Omental fat pad (tissue), 4 donors: ENCODE measurements at places on chromosomes 7 and 10.

DNA sequence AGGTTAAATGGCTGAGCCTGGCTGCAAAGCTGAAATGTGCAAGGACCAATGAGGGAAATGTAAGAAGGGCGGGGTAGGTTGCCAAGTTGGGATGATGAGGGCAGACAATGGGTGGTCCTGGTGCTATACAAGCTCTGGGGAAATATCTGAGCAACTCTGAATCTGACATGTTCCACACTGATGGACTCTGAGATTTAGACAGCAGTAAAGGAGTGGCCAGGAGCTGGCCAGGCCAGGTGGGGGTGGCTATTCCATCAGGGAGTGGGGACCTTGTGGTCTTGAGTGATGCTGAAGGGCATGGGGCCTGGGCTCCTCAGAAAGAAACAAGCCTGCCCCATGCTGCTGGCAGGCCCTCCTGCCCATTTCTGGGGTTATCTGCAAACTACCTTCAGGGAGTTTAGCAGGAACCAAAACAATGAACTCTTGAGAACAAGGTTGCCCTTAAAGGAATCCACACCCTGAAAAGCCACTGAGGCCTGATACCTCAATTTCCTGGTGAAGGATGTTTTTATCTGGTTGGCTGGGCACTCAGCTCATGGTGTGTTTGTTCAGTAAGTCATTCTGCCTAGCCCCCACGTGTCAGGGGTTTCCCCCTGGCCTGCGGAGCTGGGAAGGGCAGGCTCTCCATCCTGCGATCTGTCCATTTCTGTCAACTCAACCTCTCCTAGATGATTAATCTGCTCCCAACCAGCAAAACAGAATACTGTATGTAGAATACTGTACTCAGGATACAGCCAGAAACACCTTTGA lies 143.3 kb upstream of the TNS3 start:
- DNase-seq = no peak

DNA sequence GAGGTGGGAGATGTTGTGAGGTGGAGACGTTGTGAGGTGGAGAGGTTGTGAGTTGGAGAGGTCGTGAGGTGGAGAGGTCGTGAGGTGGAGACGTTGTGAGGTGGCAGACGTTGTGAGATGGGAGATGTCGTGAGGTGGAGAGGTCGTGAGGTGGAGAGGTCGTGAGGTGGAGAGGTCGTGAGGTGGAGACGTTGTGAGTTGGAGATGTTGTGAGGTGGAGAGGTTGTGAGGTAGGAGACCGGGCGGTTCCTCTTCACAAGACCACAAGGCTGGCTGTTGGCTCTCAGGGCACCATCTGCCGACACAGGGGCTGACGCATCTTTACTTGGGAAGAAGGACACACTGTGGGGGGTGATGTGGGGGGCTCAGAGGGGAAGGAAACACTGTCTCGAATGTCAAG lies 34.7 kb upstream of the SHH start:
- DNase-seq = no peak

GRCh38 chr7:80060218-80060806 lies 74.3 kb upstream of the GNAI1 start:
- no peak for DNase-seq

- DNase-seq = no peak
Measured at GRCh38 chr7:4003503-4003902, 678.6 kb upstream of the FOXK1 start.

DNA sequence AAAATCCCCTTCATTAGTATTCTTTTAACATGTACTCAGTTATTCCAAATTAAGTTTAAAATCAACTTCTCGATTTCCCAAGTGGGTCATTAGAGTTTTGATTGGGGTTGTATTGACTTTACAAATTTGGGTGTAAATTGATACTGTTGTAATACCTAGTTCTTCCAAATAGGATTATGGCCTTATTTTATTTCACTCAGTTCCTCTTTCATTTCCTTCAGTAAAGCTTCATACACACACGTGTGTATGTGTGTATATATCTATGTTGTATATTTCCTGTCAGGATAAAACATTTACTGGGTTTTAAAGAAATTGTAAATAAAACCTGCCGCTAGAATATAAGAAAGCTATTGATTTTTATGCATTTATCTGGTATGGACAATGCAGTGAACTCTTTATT lies 15.9 kb downstream of the YME1L1 start:
- no peak for DNase-seq

DNA sequence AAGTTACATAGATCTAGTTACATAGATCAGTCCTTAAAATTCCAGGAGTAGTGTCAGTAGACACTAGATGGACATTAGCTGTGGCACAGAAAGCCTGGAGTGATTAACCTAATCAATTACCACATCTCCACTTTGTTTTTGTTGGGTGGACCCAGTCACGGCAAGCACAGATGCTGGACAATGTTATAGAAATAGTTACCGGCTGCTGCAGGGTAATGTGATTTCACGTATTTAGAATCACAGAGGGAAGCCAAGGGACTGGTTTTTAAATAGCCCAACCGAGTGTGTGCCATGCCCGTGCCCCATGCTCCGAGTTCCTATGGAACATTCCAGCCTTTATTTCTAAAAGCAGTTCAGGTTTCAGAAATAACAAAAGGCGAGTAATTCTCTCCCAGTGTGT lies 2.8 kb downstream of the LGI1 start:
- no peak for DNase-seq

GRCh38 chr10:98399784-98400183 lies 15.2 kb downstream of the PYROXD2 start:
- DNase-seq = no peak

DNA sequence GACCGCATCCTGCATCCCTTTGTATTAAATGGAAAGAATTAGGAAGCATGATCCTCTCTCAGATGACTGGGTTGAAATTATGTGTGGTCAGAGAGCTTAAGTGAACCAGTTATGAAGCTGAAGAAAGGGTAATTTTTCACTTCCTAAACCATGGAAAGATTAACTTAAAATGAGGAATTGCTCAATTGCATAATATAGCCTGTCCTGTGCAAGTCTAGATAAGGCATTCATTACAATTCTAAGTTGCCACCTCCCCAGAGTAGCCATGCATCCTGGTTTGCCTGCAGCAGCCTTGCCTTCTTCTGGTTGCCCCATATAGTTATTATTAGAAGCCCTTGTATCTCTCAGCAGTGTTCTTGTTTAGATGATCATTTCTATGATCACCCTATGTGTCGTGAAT lies 45.3 kb downstream of the STARD3NL start:
- DNase-seq = no peak

DNA sequence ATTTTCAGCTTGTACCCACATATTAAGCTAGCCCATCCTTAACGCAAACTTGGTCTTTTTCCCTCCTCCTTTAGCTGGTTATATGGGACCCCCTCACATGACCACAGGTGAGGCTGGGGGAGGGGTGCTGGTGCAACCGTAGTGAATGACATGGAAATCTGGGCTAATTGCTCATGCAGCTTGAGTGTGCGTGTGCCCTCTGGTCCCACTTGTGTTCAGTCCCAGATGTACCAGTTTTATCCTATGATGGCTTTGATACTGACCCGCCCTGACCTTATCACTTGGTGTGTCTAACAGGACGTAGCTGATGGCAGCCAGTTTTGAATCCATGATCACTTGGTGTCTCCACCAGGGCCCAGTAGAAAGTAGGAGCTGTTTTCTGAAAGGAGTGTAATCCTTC lies 5.1 kb upstream of the ZC3HAV1 start:
- no peak for DNase-seq

DNA sequence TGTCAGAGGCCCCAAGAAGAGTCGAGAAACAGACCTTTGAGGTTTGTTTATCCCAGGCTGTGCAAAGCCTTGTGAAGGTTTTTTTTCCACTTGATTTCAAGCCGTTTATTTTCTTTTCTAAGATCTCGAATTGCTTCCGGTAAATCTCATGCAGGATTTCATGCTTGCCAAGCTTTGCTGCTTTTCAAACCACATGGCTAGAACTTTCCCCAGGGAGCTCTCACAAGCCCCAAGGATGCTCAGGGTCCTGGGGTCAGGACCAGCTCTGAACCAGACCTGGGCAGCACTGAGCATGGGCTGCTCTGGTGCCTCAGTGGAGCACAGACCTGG lies 48.0 kb upstream of the AQP1 start:
- DNase-seq = no peak

DNA sequence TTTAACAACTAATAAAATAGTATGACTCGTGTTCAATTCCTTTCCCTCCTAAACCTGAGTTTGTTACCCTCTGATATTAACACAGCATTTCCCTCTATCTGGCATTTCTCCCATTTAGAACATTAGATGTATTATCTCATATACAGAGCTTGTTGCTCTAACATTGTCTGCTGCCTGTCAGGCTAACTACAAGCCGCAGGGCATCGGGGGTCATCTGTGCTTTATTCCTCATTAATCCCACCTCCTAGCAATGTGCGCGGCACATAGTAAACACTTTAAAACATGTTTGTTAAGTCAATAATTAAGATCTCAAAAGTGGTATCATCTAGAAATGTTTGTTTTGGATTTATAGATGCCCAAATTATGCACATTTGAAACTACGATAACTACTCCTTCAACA lies 52.9 kb upstream of the NEBL start:
- no peak for DNase-seq

DNA sequence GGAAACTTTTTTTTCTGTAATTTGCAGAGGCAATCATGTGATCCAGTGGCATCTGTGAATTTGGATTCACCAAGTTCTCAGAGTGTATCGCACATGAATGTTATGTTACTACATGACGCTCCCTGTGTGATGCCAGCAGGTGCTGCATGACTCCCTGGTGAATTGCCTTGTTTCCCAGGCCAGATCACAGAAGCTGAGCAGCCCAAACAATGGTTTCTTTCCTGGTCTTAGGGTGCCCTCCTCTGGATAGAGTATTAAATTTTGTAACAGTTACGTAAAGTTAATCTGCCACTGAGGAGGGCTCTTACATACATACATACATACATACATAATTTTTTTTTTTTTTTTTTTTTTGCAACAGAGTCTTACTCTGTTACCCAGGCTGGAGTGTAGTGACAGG lies 3.6 kb downstream of the ZSCAN21 start:
- DNase-seq = no peak

GRCh38 chr10:113093188-113094113 lies 143.4 kb downstream of the TCF7L2 start:
- no peak for DNase-seq

- peak; percentile 53 for DNase-seq
Measured at GRCh38 chr7:116524609-116525297, at the start of gene CAV1. TSS of gene CAV1 (plus strand) at chr7:116525036. CDS start at chr7:116525063, 27 bp downstream.

GRCh38 chr10:29174389-29174788 lies 114.5 kb upstream of the LYZL1 start:
- no peak for DNase-seq

DNA sequence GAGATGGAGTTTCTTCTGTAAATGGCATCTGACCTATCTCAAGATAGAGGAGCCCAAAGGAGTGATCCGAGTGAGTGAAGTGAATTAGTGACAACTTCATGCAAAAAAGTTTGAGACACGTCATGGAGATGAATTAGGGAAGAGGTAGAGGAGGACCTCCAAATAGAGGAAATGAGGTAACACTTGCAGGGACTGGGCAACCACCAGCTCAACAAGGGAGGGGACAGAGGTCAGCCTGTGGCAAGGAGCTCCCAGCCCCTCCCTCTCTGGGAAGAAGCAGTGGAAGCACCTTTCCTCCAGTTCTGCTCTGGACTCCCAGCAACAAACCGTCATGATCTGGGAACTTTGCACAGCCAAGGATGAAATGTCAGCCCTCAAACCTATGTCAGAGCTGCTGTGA lies 83.5 kb upstream of the IKZF1 start:
- no peak for DNase-seq

DNA sequence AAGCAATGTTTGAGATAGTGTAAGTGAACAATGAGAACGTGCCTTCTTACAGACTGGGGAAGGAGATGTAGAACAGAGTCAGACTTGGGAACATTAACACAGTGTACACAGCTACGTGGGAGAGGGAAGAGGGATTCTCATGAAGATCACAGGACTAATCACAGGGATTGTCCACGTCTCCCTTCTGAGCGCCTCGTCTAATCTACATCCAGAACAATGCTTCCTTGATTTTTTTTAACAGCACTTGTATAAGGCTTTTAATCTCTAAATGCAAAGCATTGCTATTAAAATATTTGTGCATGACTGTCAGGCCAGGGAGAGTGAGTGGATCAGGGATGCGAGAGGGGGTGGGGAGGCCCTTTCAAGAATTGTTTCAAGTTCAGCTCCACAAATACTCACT lies 62.7 kb downstream of the MET start:
- no peak for DNase-seq

DNA sequence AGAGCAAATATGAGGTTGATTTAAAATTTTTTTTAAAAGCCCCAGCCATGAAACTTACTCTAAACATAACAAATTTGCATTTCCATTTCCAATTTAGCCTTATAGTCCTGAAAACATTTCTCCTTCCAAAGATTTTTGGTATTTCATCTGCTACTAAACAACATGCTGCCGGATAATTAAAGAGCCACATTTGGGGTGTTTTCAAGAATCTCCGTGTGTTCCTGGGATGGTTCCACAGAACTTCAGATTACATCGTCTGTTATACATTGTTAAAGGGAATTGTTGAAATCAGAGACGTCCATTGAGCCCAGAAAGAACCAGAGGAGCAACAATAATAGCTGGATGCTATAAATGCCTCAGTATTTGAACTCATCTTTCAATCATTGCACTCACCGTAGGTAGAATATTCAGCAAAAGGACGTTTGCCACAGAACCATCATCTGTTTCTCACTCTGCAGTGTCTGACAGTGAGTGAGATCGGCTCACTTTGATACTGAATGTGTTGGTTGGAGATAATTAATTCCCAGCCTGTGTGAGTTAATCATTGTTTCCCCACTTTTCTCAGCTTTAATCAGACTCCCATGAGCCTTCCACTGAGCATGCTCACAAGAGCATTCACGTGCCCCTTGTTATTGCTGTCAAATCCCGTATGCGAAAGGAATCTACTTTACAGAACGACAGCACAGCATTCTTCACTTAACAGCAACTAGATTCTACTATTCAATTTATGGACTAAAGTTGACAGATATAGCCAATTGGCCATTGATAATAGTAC lies 128.4 kb upstream of the PALS2 start:
- DNase-seq = no peak

GRCh38 chr7:774161-775109 lies 47.4 kb upstream of the PRKAR1B start:
- peak; percentile 46 for DNase-seq

GRCh38 chr10:4017336-4017735 lies 232.3 kb upstream of the KLF6 start:
- no peak for DNase-seq

- no peak for DNase-seq
Measured at GRCh38 chr10:112605063-112605462, 158.0 kb downstream of the VTI1A start.

DNA sequence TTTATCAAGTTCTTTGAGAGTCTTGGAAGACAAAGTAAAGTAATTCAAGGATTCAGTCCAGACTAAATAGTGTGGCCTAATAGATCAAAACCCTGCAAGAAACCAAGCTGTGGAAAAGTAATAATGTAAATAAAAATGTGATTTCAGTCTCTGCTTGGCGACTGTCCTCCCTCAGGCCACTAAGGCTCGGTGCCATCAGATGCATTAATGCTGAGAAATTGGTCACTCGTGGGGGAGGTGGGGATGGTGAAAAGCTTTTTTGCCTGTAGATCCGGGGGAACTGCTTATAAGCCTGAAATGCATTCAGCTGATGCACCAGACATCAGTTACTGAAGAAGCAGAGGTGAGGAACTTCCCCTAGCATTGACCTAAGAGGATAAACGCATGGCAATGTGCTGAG lies 182.6 kb upstream of the TBX20 start:
- no peak for DNase-seq
